ENCODE measurements at places on chromosomes 4 and X. TPM values are rescaled to one million over a fixed set of nuclear protein-coding genes. Genes with fewer than 3 reads are reported as not detected.

GRCh38 chrX:1564750-1565683, 26.4 kb upstream of the AKAP17A start:
- H3K4me3 ChIP-seq = no peak overlapping the region
- H3K36me3 ChIP-seq = peaks cover 5% of the 10 kb centered on the region
- peaks cover 41% of the 10 kb centered on the region for H3K4me1 ChIP-seq
- DNase-seq = no peak

GRCh38 chr4:178937130-178937529, 1494.9 kb upstream of the AGA start:
- H3K27me3 ChIP-seq = no peaks in the 10 kb centered on the region
- H3K36me3 ChIP-seq = no peaks in the 10 kb centered on the region
- no peak overlapping the region for H3K27ac ChIP-seq
- DNase-seq = no peak
- H3K4me3 ChIP-seq = no peak overlapping the region
- no peaks in the 10 kb centered on the region for H3K4me1 ChIP-seq

- H3K36me3 ChIP-seq = peaks cover 5% of the 10 kb centered on the region
- H3K4me1 ChIP-seq = no peaks in the 10 kb centered on the region
- no peaks in the 10 kb centered on the region for H3K27me3 ChIP-seq
- no peak for DNase-seq
- H3K27ac ChIP-seq = no peak overlapping the region
Observed at GRCh38 chr4:13190093-13190721, 293.9 kb downstream of the RAB28 start.

- H3K4me1 ChIP-seq = peaks cover 10% of the 10 kb centered on the region
- H3K4me3 ChIP-seq = no peak overlapping the region
- no peaks in the 10 kb centered on the region for H3K36me3 ChIP-seq
- H3K27ac ChIP-seq = no peak overlapping the region
Observed at GRCh38 chrX:627995-628394, 2.6 kb upstream of the SHOX start.

GRCh38 chrX:124362072-124362471, 15.7 kb downstream of the SH2D1A start:
- H3K36me3 ChIP-seq = peaks cover 14% of the 10 kb centered on the region
- H3K27ac ChIP-seq = peak overlapping the region; percentile 85
- no peak overlapping the region for H3K4me3 ChIP-seq
- no peaks in the 10 kb centered on the region for H3K27me3 ChIP-seq

DNA sequence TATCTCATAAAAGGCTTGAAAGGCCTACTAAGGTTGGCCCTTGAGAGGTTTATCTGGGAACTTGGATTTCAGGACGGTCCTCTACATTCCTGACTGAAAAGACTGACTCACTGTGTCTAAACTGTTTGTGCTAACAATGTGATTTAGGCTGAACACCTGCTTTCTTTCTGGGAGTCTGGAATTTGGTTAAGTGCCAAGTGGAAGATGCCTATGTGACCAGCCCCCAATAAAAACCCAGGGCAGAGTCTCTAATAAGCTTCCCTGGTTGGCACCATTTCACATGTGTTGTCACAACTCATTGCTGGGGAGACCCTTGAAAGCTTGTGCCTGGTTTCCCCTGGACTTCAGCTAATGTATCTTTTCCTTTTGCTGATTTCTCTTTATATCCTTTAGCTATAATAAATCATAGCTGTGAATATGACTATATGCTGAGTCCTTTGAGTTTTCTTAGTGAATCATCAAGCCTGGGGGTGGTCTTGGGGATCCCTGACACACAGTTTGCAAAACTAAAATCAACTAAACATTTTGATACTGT, 55.1 kb downstream of the GPR82 start:
- no peak overlapping the region for H3K27ac ChIP-seq
- H3K4me1 ChIP-seq = peaks cover 5% of the 10 kb centered on the region
- DNase-seq = no peak
- H3K27me3 ChIP-seq = no peaks in the 10 kb centered on the region

GRCh38 chrX:40266490-40267333, 169.0 kb upstream of the BCOR start:
- H3K4me1 ChIP-seq = peaks cover 13% of the 10 kb centered on the region
- DNase-seq = peak; percentile 74
- H3K4me3 ChIP-seq = peak overlapping the region; percentile 60

DNA sequence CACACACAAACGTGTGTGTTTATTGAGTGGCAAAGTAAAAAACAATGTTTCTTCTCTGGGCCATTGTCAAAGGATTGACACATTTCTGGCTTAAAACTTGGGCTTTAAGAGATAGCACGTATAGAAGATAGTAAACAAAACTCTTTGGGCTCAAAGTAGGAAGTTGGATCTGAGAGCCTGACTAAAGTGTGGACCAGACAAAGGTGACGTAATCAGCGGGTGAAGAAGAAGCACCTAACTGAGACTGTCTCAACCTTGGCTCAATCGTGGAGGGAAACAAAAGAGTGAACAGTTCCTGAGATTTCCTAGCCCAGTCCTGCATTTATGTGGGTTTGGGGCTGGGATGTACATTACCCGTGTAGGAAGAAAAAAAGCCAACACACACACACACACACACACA, 13.7 kb downstream of the PFKFB1 start:
- H3K27ac ChIP-seq = no peak overlapping the region
- H3K36me3 ChIP-seq = no peaks in the 10 kb centered on the region
- no peaks in the 10 kb centered on the region for H3K4me1 ChIP-seq
- H3K27me3 ChIP-seq = no peaks in the 10 kb centered on the region
- DNase-seq = no peak

DNA sequence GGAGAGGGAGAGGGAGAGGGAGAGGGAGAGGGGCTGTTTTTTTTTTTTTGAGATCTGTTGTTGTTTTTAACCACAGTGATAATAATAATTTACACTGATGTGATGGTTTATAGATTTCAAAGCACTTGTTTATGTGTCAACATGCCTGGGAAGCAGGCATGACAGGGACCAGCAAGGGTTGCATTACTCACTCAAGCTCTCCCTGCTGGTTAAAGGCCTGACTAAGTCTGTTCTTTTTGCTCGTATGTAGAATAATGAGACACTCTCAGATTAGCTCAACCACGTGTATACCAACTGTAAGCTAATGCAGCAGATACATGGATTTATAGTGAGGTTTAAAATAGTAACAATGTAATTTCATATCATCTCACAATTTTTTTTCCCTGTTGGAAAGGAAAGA, 134.6 kb upstream of the BOD1L1 start:
- no peak for DNase-seq
- no peak overlapping the region for H3K27ac ChIP-seq
- H3K27me3 ChIP-seq = peaks cover 5% of the 10 kb centered on the region
- H3K4me1 ChIP-seq = no peaks in the 10 kb centered on the region
- H3K4me3 ChIP-seq = no peak overlapping the region
- no peaks in the 10 kb centered on the region for H3K36me3 ChIP-seq

GRCh38 chrX:95733426-95733825, 951.2 kb upstream of the DIAPH2 start:
- H3K27ac ChIP-seq = no peak overlapping the region
- no peaks in the 10 kb centered on the region for H3K36me3 ChIP-seq

GRCh38 chr4:123408471-123409084, 12.0 kb downstream of the SPRY1 start:
- H3K27ac ChIP-seq = no peak overlapping the region
- DNase-seq = no peak
- H3K36me3 ChIP-seq = peaks cover 20% of the 10 kb centered on the region

GRCh38 chrX:118522230-118522926, 26.8 kb downstream of the DOCK11 start:
- no peak overlapping the region for H3K4me3 ChIP-seq
- H3K27me3 ChIP-seq = no peaks in the 10 kb centered on the region
- peaks cover 3% of the 10 kb centered on the region for H3K36me3 ChIP-seq
- H3K4me1 ChIP-seq = peaks cover 87% of the 10 kb centered on the region

GRCh38 chr4:183783991-183784553, 121.0 kb upstream of the STOX2 start:
- H3K27ac ChIP-seq = no peak overlapping the region
- no peaks in the 10 kb centered on the region for H3K4me1 ChIP-seq
- H3K4me3 ChIP-seq = no peak overlapping the region
- H3K27me3 ChIP-seq = peaks cover 16% of the 10 kb centered on the region
- H3K36me3 ChIP-seq = no peaks in the 10 kb centered on the region
- no peak for DNase-seq

- DNase-seq = no peak
- H3K27me3 ChIP-seq = no peaks in the 10 kb centered on the region
- H3K36me3 ChIP-seq = peaks cover 11% of the 10 kb centered on the region
- H3K4me3 ChIP-seq = no peak overlapping the region
- H3K4me1 ChIP-seq = no peaks in the 10 kb centered on the region
Observed at GRCh38 chrX:3599802-3600430, 113.5 kb downstream of the PRKX start.

- DNase-seq = no peak
- H3K4me1 ChIP-seq = no peaks in the 10 kb centered on the region
- no peak overlapping the region for H3K27ac ChIP-seq
- H3K27me3 ChIP-seq = peaks cover 17% of the 10 kb centered on the region
- H3K4me3 ChIP-seq = no peak overlapping the region
Observed at GRCh38 chr4:8897251-8898167, 25.9 kb upstream of the HMX1 start.

BRS3 gene
- total RNA-seq = not detected

UCP1 gene
- total RNA-seq = not detected

MAGEA2B gene
- total RNA-seq = not detected

NCAPG gene
- 73.8 TPM for total RNA-seq

TRPC3 gene
- total RNA-seq = 0.95 TPM

PAGE4 gene
- total RNA-seq = not detected

GPR173 gene
- not detected for total RNA-seq

COX7B2 gene
- not detected for total RNA-seq

SPANXN2 gene
- not detected for total RNA-seq

VEGFC gene
- total RNA-seq = not detected

TRPC5OS gene
- not detected for total RNA-seq

IL3RA gene
- 0.63 TPM for total RNA-seq

LDB2 gene
- total RNA-seq = not detected
